ENCODE measurements at places on chromosomes 3 and 15.
A peak's percentile ranks its signal among the peaks of the same experiment; 100 is the strongest.

DNA sequence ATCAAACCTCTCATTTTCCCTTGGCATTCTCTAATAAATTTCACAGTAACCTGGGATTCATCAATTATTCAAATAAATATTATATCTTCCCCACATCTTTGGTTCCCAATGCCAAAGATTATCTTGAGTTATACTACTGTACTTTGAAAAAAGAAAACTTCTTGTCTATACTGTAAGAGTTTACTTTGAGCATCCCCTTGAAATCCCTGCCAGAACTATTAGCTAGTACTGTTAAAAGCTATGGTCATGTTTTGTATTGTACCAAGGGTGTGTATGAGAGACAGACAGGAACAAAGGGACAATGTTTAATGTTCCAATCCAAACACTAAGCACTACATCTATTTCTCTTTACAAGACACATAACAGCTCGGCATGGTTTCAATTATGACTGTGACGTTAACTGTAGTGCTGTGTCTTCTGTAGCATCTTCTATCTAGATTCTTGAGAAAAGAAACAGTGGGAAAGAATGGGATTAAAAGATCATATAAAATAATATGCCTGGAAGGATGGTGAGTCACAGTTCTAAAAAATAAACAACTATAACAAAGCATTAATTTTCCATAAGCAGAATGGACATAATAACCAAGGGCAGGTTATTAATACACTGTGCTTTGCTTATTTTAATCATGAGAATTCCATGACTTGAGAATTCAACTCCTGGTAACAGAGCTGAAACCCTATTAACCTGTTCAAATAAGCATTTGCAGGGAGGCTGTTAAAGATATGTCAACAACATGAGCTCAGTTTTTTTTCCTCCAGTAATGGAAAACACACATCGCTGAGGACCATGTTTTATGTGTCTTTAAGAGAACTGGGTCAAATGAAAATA, 71.1 kb downstream of the ALDH1A2 start:
- no peak for DNase-seq

DNA sequence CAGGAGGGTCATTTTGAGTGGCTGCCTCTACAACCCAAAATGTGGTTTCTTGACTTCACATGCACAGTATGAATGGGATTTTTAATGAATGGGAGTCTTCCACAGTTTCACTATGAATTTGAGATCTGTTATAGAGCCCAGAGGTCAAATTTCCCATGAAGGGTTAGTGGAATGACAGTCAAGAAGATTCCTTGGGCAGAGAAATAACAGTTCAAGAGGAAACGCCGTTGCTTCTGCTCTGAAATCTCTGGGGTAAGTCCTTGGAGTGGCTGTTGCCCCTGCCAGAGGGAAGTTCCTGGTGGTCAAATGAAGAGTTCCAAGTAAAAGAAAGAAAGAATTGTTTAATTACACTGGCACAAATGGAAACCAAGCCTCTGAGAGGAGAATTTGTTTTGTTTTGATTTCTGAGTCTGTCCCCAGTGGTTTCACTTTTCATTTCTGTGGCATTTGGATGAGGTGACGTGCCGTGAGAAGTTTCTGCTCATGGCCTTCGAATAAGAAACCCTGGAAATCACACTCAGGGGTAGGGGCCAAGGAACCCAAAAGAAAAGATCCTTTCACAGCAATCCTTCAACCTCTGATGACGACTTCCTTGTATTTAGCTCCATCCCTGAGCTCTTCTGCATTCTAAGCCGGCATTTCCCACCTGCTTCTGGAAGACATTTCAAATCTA, 77.5 kb upstream of the IL12A start:
- peak; percentile 47 for DNase-seq

- DNase-seq: no peak
Observed at GRCh38 chr3:56737006-56737405, 53.9 kb upstream of the TASOR start.

GRCh38 chr15:70147178-70147760, 49.6 kb upstream of the TLE3 start:
- no peak for DNase-seq

GRCh38 chr15:37100966-37101215, 542 bp upstream of the MEIS2 start:
- no peak for DNase-seq

DNA sequence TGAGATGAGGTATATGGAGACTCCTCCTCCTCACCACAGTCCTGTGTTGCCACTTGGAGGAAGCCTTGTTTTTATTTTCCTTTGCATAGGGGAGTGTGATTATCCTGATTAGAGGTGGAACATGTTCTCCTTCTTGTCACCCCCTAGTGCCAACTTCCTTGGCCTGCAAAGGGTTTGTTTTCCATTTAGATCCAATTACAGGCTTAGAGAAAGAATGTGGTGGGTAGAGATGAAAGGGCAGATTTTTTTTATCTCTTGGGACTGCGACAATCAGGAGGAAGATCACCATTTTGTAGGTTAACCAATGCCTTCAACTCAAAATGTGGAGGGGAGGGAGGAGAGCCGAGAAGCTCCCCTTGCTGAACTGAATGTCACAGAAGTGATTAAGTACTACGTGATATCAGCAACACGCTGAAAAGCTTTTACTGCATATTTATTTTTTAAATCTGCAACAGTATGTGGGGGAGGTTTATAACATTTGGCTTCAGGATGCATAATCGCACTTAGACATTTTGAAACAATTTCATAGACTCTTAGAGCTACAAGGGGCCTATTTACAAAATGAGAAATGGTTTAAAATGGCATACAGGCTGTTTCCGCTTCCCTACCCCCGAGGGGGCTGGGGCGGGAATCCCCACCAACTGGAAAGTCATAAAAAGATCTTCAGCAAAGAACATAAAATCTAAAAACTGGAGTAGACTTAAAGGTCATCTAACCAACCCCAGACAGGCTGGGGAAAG, 2.4 kb downstream of the LMCD1 start:
- DNase-seq: peak; percentile 64

- peak; percentile 8 for DNase-seq
Observed at GRCh38 chr3:146594843-146595482, 10.2 kb downstream of the PLSCR5 start.

DNA sequence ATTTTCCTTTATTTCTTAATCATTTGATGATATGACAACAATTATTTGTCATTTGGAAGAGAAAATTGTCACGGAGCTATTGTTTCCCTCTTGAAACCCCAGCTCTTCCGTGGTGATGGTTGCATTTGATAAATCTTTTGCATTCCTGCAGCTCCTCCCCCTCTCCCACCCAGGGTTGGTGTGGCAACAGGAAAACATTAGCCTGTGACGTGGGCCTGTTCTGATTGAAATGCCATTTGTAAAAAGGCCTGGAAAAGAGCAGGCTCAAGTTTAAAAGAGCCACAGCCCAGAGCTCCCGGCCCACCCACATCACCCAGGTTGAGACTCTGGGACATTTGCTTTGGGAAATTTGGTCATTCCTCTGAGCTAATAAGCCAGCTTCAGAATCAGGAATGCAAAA, 282.5 kb downstream of the RPLP1 start:
- peak; percentile 91 for DNase-seq

- DNase-seq: no peak
Observed at GRCh38 chr3:100681496-100681895, 27.8 kb upstream of the TFG start.

DNA sequence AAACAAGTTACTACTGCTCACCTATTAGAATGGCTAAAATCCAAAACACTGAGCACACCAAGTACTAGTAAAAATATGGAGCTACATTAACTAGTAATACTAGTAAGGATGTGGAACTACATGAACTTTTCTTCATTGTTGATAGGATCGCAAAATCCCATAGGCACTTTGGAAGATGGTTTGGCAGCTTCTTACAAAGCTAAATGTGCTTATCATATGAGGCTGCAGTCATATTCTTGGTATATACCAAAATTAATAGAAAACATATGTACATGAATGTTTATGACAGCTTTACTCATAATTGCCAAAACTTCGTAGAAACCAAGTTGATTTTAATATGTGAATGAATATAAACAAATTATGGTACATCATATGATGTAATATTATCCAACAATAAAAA, 366.8 kb upstream of the KCNMB2 start:
- no peak for DNase-seq

GRCh38 chr3:128709506-128710210, 16.3 kb upstream of the RAB7A start:
- no peak for DNase-seq

GRCh38 chr3:14967285-14967684, 19.9 kb downstream of the NR2C2 start:
- no peak for DNase-seq

- peak; percentile 60 for DNase-seq
Observed at GRCh38 chr3:105401691-105402149, 35.0 kb downstream of the ALCAM start.

DNA sequence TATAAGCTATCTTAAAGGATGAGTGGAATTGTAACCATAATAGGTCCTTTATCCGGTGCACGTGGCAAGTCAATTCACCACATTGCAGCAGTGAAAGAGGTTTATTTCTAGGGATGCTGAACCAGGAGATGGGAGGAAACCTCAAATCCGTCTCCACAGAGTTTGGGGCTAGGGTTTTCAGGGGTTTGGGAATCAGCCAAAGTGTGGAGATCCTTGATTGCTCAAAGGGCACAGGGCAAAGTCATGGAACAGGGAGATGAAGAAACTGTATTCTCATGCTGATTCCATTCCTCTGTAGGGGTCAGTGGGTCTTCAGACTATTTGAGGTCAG, 7.2 kb upstream of the RAF1 start:
- no peak for DNase-seq

DNA sequence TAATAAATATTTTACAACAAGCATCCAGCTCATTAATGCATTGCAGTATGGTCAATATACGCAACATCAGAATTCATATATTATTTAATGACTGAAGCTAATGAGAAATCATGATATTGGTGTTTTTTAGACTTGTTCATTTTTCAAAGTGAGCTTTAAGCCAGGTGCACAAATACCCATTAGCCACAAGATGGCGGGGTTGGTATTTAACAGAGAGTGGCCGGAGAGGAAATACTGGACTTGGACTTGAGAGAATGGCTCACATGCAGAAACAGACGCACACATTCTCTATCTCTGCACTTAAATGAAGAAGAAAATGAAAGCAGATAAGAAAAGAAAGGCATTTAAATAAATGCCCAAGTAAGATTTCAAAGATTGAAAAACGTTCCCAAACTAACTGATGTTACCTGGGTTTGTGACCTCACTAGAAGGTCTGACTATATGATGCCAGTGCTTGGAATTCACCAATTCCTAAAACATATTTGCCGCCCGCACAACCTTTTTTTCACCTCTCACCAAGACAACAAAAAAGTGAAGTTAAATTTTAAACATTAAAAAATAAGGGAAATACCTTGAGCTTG, 21.2 kb upstream of the CRBN start:
- peak; percentile 83 for DNase-seq

- DNase-seq: no peak
Observed at GRCh38 chr3:177946936-177947335, 589.3 kb upstream of the KCNMB2 start.

GRCh38 chr3:115550285-115550761, 73.0 kb upstream of the GAP43 start:
- DNase-seq: no peak

GRCh38 chr3:52144034-52144795, 10.0 kb downstream of the POC1A start:
- DNase-seq: peak; percentile 92

- no peak for DNase-seq
Observed at GRCh38 chr15:29430124-29430523, 160.5 kb upstream of the NSMCE3 start.

DNA sequence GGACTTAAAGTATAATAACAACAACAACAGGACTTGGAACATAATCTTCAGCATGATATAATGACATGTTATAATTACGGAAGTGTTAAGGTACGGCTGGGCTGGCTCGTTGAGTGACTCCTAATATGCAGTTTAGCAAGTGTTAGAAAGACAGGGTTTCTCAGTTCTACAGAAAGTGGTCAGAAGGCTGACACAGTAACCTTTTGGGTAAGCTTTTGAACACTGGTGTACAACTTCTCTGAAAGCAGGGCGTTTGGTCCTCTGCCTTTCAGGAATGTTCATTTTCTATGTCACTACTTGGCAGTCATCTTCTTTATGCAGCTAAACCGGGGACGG, 133.3 kb upstream of the SLC2A2 start:
- DNase-seq: no peak

DNA sequence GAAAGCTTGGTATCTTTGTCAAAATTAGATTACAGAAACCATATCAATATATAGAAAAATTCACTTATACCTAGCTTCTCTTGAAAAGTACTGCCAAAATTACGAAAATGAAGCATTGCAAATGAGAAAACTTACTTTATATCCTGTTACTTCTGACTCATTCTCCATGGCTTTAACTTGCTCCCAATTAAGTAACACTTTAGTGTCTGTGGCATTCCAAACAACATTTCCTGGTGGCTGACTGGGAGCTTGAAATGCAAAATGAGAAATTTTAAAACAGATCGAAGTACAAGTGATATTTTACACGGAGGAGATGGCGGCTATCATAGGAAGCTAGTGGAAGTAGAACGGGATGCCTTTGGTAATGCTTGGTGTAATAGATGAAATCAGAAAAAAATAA, 347.3 kb downstream of the CNTN3 start:
- DNase-seq: peak; percentile 20

DNA sequence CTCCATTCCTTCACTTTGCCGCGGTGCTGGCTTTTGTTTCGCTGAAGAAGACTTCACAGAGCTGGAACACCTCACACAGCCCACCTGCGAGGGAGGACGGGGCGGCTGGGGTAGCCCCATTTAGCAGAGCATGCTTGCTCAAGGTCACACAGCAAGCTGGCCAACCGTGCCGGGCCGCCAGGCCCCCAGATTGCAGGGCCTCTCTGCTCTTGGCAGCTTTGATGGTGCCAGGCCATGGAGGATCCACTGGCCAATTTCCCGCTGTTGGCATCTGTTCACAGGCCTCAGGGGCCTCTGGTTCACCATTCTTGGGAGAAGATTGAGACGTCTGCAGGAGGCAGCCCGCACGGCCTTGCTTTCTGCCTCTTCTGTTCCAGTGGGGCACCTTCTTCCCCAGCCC, 77.9 kb upstream of the LINGO1 start:
- DNase-seq: no peak

DNA sequence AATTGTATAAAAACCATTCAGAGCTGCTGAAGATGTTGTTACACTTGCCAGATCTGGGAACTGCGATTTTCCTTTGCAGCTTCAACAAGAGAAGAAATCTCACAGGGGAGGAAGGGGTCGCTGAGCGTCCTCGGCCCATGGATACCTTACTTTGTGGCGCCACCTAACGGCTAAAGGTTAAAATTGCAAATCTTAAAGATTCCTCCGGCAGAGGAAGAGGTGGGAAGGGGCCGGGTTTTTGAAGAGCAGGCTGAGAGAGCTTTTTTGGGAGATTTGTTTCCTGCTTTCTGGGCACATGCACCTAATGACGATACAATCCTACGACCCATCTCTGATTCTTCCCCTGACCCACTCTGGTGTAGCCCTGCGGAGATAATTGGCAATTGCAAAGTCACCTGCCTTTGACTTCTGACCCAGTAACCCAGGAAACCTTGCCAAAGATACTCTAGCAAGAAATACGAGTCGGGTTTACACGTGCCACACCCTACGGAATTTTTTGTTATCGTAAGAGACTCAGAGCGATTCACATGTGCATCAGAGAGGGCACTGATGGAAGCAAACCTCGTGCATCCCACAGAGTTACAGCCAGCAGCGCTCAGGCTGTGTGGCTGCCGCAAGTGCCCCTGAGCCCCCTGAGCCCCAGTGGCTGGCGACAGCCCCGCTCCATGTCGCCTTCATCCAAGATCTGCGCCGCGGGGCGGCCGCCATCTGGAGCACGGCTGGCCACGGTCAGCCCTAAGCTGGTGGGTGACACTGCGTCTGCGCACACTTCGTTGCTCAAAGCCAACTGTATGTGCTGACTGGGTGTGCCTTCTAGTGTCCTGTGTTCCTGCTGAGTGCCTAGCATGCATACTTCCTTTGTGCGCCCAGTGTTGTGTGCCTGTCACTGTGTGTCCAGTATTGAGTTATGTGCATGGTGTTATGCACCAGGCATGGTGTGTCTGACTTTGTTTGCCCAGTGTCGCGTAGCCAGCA, 55.2 kb upstream of the CHRNA7 start:
- peak; percentile 66 for DNase-seq
